Esophagus squamous epithelium (tissue), 5 donors: ENCODE measurements at places on chromosomes 3 and 15.

GRCh38 chr3:128855569-128855968 is 23.9 kb upstream of the ACAD9 start:
- no peak for DNase-seq

- no peak for DNase-seq
Observed at GRCh38 chr3:112149136-112149535, 16.1 kb upstream of the GCSAM start.

DNA sequence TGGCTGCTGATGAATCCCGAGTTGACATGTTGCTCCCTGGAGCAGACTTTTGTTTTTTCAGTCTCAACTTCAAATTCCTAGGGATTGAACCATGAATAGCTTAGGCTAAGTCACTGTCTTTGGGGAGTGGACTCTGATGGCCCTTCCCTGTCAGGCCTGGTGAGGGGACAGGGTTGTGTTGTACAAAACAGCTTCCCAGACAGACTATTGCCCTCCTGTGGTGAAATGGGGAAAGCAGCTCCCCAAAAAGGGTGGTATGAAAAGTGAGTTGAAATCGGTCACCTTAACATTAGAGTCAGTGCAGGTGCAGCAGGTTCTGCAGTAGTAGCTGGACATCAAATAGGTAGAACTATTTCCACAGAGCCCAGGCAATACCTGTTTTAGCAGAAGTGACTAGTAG is 775.6 kb downstream of the ROBO2 start:
- DNase-seq: no peak

DNA sequence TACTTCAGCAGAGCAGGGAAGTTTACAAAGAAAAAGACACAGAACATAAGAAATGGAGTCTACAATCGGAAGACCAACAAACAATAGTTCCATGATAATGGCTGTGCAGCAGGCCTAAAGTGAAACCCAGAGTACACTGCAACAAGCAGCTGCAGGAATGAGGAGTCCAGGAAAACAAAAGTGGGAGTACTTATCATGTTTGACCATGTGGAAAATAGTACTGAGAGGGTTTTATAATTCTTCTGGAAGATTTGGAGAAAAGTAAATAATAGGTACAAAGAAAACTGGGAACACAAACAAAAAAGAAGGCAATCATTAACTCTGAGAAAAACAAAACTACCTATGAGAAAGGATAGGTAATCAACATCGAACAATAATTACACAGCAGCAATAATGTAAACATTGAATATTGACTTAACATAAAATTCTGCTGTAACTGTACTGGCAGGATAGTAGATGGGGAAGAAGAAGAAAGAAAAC is 87.5 kb downstream of the NEK10 start:
- DNase-seq: no peak

- DNase-seq: no peak
Observed at GRCh38 chr3:127390365-127391025, 102.6 kb upstream of the PRR20G start.

DNA sequence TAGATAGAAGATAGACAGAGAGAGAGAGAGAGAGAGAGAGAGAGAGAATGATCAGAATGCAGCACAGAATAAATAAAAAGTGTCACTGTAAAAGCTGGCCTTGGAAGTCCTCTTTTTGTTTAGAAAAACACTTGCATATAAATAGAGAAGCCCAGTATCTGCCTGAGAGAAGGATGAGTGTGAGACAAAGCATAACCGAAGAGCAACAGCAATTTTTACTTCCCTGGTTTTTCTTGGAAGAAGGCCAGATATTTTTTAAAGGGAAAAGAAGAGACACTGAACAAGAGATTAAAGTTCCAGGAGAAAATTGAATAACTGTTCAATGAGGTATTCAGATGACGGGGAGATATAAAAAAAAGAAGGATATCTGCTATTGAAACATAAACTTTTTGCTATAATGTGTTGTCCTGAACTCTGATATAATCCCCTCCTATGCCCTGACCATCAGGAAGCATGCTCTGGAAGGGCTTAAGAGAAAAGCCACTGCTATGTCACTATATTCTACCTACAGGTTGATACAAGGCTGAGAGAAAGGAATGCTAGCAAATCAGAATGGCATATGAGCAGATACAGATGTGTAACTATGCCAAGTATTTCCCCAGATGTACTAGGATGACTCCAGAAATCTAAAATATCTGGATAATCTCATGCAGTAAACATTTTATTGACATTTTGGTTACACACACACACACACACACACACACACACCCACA is 358.9 kb downstream of the RBMS3 start:
- no peak for DNase-seq

DNA sequence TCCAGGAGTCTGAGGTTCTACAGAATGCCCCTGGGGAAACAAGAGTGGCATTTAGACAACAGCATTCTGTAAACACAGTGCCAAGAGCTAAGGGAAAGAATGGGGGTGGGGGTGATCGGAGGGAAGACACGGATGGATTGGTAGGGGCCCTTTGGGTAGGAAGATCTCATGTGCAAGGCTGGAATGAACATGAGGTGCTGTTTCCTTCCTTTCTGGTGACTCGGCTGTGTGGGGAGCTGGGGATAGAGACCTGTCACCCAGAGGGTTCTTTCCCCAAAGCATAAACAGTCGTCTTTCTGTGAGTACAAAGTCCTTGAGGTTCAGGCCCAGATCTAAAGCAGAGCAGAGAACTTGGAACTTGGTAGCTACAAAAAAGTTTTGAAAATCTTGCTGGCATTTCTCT is 11.7 kb downstream of the TPM1 start:
- DNase-seq: no peak

GRCh38 chr15:47299846-47300434 is 417.4 kb upstream of the SEMA6D start:
- DNase-seq: no peak

DNA sequence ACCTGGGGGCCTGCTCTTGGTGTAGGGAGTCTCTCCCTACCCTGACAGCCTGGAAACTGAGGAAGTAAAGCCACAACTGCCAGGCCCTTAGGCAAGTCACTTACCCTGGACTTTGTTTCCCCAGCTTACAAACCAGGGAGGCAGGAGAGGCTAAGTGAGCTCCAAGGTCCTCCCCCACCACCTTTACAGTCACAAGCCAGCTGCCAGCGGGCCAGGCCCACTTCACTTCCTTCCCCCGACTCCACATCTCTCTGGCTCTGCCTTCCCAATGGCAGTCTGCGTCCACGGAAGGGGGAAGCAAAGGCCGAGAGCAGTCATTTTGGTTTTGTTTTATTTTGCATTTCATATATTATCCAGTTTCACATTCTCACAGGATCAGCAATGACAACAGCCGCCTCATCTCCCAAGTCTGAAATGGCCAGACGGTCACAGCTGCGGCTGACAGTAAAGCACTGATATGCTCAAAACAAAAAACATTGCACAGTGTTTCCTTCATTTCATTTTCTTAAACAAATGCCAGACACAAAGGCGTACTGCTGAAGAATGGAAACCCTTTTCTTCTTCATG is 35.7 kb downstream of the RBPMS2 start:
- DNase-seq: no peak
